Stimulated activated CD4-positive, alpha-beta T cell treated with anti-CD3 and anti-CD28 coated beads, Interleukin-15, amount 100 ng/mL, for 1 hour (primary cell): ENCODE measurements at places on chromosomes 12 and 14.

- no peak for DNase-seq
Measured at GRCh38 chr12:2677142-2677880, 117.5 kb upstream of the FKBP4 start.

- no peak for DNase-seq
Measured at GRCh38 chr12:98446682-98447081, 68.7 kb upstream of the TMPO start.

GRCh38 chr12:22206111-22206728 lies 128.3 kb downstream of the ST8SIA1 start:
- no peak for DNase-seq

DNA sequence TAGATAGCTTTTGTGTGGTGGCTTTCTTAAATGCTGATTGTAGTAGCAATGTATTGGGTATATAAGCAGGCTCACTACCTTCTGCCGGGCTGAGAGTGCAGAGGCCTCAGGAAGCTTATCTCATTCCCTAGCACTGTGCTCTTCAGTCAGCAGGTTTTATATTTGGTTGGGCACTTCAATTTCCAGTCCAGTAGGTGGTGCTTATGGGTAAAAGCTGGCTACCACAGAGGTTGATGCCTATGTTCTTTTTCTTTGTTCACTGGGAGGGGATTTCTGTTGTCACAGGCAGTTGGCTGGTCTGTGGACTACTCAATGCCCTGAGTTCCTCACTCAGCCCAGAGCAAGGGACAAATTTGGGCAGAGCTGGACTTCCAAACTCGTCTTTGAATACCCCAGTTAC lies 43.0 kb upstream of the GLIPR1 start:
- DNase-seq: no peak

- no peak for DNase-seq
Measured at GRCh38 chr14:99093532-99094517, 178.2 kb downstream of the BCL11B start.

DNA sequence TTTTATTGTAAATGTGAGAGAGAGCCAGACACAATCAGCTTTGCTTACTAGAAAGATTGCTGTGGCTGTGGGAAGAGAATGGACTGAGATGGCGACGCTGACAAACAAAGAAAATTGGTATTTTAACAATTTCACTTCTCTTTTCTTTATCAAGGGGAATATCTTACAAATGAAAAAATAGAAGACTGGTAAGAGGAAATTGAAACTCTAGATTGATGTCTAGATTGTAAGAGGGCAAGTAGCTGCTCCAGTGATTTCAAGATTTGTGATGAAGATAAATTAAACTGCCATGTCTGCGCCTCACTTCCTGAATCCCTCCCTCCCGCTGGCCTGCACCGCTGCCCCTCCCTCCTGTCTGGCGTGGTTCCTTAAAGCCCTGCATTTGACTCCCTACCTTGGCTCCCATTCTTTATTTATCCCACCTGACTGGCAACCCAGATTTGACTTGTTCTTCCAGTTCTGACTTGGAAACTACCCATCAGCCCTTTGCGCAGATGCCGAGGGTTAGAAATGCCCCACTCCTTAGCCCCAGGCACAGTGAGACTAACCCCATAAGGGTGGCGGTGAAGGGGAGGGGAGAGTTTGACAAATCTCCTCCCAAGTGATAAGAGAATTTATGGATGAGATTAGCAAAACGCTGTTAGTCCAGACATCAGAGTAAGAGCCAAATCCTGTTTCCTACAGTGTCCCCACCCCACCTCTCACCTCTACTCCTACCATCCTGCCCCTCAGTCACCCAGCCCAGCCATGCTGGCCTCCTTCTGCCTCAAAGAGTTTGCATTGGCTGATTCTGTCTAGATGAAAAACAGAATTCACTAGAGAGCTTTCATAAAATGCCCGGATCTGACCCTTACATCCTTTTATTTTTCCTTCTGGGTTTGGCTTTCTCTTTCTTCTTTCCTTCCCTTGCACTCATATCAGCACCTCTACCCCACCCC lies 125.3 kb upstream of the ATF7IP start:
- DNase-seq: no peak
